ENCODE measurements at places on chromosomes 4 and X. TPM values are rescaled to one million over a fixed set of nuclear protein-coding genes. Genes with fewer than 3 reads are reported as not detected.

The HSFX3 gene
- total RNA-seq: not detected

The PABPC1L2A gene
- total RNA-seq: not detected

The PARM1 gene
- not detected for total RNA-seq

The CYLC1 gene
- total RNA-seq: not detected

The FAM50A gene
- 90.9 TPM for total RNA-seq

The MGAT4D gene
- not detected for total RNA-seq

The SLIT2 gene
- total RNA-seq: not detected

The TLL1 gene
- total RNA-seq: 0.05 TPM

The FHDC1 gene
- total RNA-seq: 0.15 TPM

The CENPE gene
- total RNA-seq: 35.3 TPM

The PIR gene
- 10.7 TPM for total RNA-seq

The MAGEE1 gene
- total RNA-seq: 2.0 TPM

The TMSB15A gene
- 0.54 TPM for total RNA-seq

The SPINK2 gene
- total RNA-seq: not detected

The FRMD7 gene
- total RNA-seq: not detected

The SPANXD gene
- not detected for total RNA-seq

The MAGEE2 gene
- not detected for total RNA-seq

The ATP8A1 gene
- 22.6 TPM for total RNA-seq

The ZNF674 gene
- total RNA-seq: 6.8 TPM

The ATOH1 gene
- not detected for total RNA-seq

The CEP135 gene
- total RNA-seq: 23.9 TPM

The ARHGEF6 gene
- total RNA-seq: 97.4 TPM

The TMPRSS11A gene
- not detected for total RNA-seq

The OPRPN gene
- not detected for total RNA-seq

The CYBB gene
- total RNA-seq: 0.32 TPM

The BEX5 gene
- total RNA-seq: 1.4 TPM

The LRIT3 gene
- 0.15 TPM for total RNA-seq

The BEND4 gene
- total RNA-seq: 0.37 TPM

The HTATSF1 gene
- 63.5 TPM for total RNA-seq

The SERPINA7 gene
- not detected for total RNA-seq

The IL13RA1 gene
- 0.68 TPM for total RNA-seq

The CCNB3 gene
- 0.83 TPM for total RNA-seq

The F8A3 gene
- total RNA-seq: 28.8 TPM

The CENPVL2 gene
- not detected for total RNA-seq

The PAGE4 gene
- total RNA-seq: not detected

The ARHGAP6 gene
- total RNA-seq: not detected

The PDZD4 gene
- total RNA-seq: 0.39 TPM

The PITX2 gene
- not detected for total RNA-seq

The PNMA5 gene
- total RNA-seq: 0.37 TPM

The CRMP1 gene
- total RNA-seq: 0.54 TPM

The AVPR2 gene
- not detected for total RNA-seq

The SPANXA2 gene
- total RNA-seq: not detected

The N4BP2 gene
- 31.5 TPM for total RNA-seq

The PAK3 gene
- 0.20 TPM for total RNA-seq

The SOX3 gene
- total RNA-seq: not detected

The RNF175 gene
- not detected for total RNA-seq

The GPAT3 gene
- 6.7 TPM for total RNA-seq

The ADAMTS3 gene
- not detected for total RNA-seq

The PLK4 gene
- total RNA-seq: 38.1 TPM

The FAT1 gene
- 0.17 TPM for total RNA-seq

The FGF2 gene
- total RNA-seq: 0.96 TPM
